ENCODE measurements at places on chromosomes 12 and 14.
A peak's percentile ranks its signal among the peaks of the same experiment; 100 is the strongest.

DNA sequence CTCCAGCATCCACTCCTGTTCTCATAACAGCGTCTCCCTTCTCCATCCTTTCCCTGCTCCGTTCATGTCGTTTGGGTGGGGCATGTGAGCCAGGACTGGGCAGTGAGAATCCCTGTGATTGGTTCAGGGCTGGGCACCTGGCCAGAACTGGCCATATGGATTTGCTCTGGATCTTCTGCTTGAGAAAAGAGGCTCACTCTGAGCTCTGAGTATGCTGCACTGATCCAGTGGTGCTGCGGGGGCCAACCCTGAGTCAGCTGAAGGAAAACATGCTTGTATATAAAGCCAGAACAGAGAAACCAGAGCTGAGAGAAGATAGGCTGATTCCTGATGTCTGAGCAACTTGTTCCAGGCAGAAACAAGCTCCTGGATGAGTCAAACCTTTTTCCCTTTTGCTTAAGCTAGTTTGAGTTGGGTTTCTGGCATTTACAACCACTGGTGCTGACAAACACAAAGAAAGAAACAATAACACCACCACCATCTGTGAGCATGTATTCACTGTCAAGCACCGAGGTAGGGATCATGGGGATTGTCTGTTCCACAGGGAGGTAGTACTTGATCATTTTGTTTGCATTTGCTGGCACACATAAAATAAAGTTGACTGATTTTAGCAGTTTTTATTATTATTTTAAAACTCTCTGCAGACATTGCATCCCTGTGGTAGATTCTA, 14.0 kb upstream of the HPD start:
- no peak overlapping the region for H3K4me3 ChIP-seq
- H3K27me3 ChIP-seq = no peaks in the 10 kb centered on the region
- H3K27ac ChIP-seq = no peak overlapping the region
- no peaks in the 10 kb centered on the region for H3K36me3 ChIP-seq
- H3K4me1 ChIP-seq = peaks cover 3% of the 10 kb centered on the region
- peak; percentile 10 for DNase-seq

DNA sequence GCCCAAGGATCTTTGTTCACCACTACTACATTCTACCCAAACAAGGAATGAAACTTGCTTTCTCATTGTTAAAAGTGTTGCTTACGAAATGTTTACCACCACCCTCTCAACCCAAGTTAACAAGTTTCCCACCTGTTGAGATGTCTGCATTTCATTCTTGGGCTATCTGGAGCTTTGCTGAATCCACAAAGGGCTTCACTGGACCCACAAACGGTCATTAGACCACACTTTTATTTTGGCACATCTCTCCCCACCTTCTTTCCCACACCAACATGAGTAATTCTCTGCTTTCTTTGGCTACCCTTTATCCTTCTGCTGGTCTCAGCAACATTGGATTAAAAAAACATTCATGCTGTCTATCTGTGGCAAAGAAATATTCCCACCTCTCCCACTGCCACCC, 78.0 kb downstream of the TMEM260 start:
- no peak for DNase-seq
- H3K36me3 ChIP-seq = no peaks in the 10 kb centered on the region
- no peak overlapping the region for H3K4me3 ChIP-seq
- H3K4me1 ChIP-seq = no peaks in the 10 kb centered on the region
- H3K27me3 ChIP-seq = no peaks in the 10 kb centered on the region
- H3K27ac ChIP-seq = no peak overlapping the region

GRCh38 chr12:124675881-124676713, 108.7 kb upstream of the NCOR2 start:
- DNase-seq = no peak
- H3K4me3 ChIP-seq = no peak overlapping the region
- no peaks in the 10 kb centered on the region for H3K27me3 ChIP-seq
- H3K4me1 ChIP-seq = no peaks in the 10 kb centered on the region
- no peaks in the 10 kb centered on the region for H3K36me3 ChIP-seq

- H3K36me3 ChIP-seq = no peaks in the 10 kb centered on the region
- no peak overlapping the region for H3K4me3 ChIP-seq
- no peak for DNase-seq
- H3K27ac ChIP-seq = no peak overlapping the region
Measured at GRCh38 chr12:47458279-47458678, 247.6 kb downstream of the RPAP3 start.

GRCh38 chr12:80655751-80656150, 51.7 kb upstream of the MYF6 start:
- H3K27ac ChIP-seq = no peak overlapping the region
- H3K4me1 ChIP-seq = no peaks in the 10 kb centered on the region
- H3K27me3 ChIP-seq = no peaks in the 10 kb centered on the region
- H3K36me3 ChIP-seq = no peaks in the 10 kb centered on the region
- H3K4me3 ChIP-seq = no peak overlapping the region
- no peak for DNase-seq

- no peak overlapping the region for H3K27ac ChIP-seq
- H3K36me3 ChIP-seq = peaks cover 1% of the 10 kb centered on the region
- no peaks in the 10 kb centered on the region for H3K4me1 ChIP-seq
- H3K4me3 ChIP-seq = no peak overlapping the region
- no peak for DNase-seq
Measured at GRCh38 chr14:49545716-49546115, 40.5 kb downstream of the RPS29 start.

DNA sequence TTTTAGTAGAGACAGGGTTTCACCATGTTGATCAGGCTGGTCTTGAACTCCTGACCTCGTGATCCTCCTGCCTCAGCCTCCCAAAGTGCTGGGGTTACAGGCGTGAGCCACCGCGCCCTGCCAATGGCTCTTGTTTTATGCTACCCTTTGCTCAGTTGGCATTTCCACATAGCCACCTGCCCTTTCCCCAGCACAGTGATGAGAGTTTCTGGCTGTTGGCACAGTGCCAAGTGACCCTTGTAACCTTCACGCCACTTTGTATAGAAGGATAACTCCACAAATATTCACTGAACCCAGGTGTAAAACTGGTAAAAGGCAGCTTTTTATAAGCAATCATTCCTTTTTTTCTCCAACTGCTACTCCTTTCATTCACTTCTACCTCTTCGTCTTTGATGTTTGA, 18.5 kb upstream of the CCDC175 start:
- no peaks in the 10 kb centered on the region for H3K4me1 ChIP-seq
- DNase-seq = no peak
- no peaks in the 10 kb centered on the region for H3K36me3 ChIP-seq

- no peak overlapping the region for H3K4me3 ChIP-seq
- H3K27ac ChIP-seq = no peak overlapping the region
- no peaks in the 10 kb centered on the region for H3K36me3 ChIP-seq
- H3K4me1 ChIP-seq = peaks cover 10% of the 10 kb centered on the region
- DNase-seq = no peak
- H3K27me3 ChIP-seq = no peaks in the 10 kb centered on the region
Measured at GRCh38 chr12:106251631-106252455, 4.0 kb upstream of the CKAP4 start.

- no peak overlapping the region for H3K4me3 ChIP-seq
- H3K27ac ChIP-seq = no peak overlapping the region
- H3K36me3 ChIP-seq = no peaks in the 10 kb centered on the region
- peaks cover 14% of the 10 kb centered on the region for H3K4me1 ChIP-seq
- DNase-seq = peak; percentile 51
Measured at GRCh38 chr12:89960011-89960507, 251.4 kb upstream of the ATP2B1 start.

GRCh38 chr12:45292486-45293195, 76.7 kb downstream of the ANO6 start:
- no peak for DNase-seq
- no peak overlapping the region for H3K4me3 ChIP-seq
- H3K27ac ChIP-seq = peak overlapping the region; percentile 9
- no peaks in the 10 kb centered on the region for H3K4me1 ChIP-seq

GRCh38 chr12:25794571-25794970, 163.9 kb upstream of the RASSF8 start:
- no peaks in the 10 kb centered on the region for H3K4me1 ChIP-seq
- no peak overlapping the region for H3K4me3 ChIP-seq
- H3K27me3 ChIP-seq = no peaks in the 10 kb centered on the region
- DNase-seq = no peak
- no peaks in the 10 kb centered on the region for H3K36me3 ChIP-seq
- no peak overlapping the region for H3K27ac ChIP-seq

- H3K4me3 ChIP-seq = no peak overlapping the region
- no peaks in the 10 kb centered on the region for H3K36me3 ChIP-seq
- H3K4me1 ChIP-seq = no peaks in the 10 kb centered on the region
- no peak overlapping the region for H3K27ac ChIP-seq
- no peak for DNase-seq
Measured at GRCh38 chr12:78888568-78888967, 24.0 kb downstream of the SYT1 start.

- H3K4me1 ChIP-seq = no peaks in the 10 kb centered on the region
- no peak overlapping the region for H3K27ac ChIP-seq
- no peak overlapping the region for H3K4me3 ChIP-seq
- DNase-seq = no peak
- no peaks in the 10 kb centered on the region for H3K36me3 ChIP-seq
Measured at GRCh38 chr14:70425354-70425753, 8.5 kb upstream of the SYNJ2BP start.

DNA sequence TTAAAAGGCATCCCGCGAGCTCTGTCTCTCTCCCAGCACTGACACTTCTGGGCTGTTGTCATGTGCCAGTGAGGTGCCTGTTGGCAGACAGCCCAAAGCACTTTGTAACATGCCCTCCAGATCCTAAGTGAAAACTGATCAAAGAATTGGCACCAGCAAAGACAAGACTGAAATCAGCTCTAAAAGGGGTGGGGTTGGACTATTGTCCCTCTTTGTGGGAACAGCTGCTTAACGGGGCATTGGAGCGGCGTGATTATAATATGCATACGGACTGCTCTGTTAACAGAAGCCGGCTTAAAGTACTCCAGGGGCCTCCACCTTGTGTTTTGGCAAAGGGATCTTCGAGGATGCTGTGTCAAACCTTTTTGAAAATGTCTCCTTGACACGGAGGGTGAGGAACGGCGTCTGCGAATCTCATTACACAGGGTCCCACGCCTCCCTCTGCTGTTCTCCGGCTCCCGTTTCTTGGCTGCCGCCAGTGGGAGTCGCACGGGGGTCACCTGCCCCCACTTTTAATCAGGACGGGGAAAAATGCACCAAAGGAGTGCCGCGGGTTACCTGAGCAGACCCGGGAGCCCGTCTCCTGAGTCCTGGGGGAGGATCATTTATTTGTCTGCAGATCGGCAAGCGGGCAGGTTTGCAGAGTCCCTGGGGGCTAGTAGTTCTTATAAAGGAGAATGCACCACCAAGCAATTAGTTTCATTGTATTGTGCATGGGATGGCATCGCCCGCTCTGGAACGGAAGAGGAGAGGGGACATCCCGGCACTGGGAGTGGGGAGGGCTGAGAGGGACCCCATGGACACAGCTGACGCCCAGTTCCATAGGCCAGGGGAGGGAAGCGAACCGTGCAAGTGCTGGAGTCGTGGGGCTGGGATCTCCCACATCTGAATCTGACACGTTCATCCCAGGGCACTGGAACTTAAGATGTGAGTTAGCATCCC, 44.3 kb downstream of the SPRING1 start:
- no peak overlapping the region for H3K4me3 ChIP-seq
- DNase-seq = no peak
- no peak overlapping the region for H3K27ac ChIP-seq
- peaks cover 8% of the 10 kb centered on the region for H3K4me1 ChIP-seq
- H3K27me3 ChIP-seq = peaks cover 40% of the 10 kb centered on the region

- peaks cover 21% of the 10 kb centered on the region for H3K4me1 ChIP-seq
- no peak for DNase-seq
- peaks cover 60% of the 10 kb centered on the region for H3K36me3 ChIP-seq
- H3K4me3 ChIP-seq = no peak overlapping the region
- no peak overlapping the region for H3K27ac ChIP-seq
Measured at GRCh38 chr12:59643550-59643949, 47.7 kb downstream of the SLC16A7 start.

DNA sequence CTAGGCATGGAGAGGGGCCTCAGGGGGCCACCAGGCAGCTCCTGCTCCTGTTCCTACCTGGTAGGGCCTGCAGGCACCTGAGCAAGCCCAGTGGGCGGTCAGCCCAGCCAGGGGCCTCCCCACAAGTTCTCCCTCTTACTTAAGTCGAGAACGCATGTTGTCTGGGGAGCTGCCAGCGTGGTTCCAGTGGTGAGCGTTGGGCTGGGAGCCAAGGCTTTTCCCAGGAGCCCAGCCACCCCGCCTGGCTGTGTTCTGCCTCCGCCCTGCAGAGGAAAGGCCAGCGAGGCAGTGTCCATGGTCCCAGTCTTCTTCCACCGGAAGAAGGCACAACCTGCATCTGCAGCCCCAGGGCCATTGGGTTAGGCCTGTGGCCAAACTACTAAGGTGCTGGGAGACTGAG, 1.4 kb downstream of the C14orf180 start:
- no peak for DNase-seq
- no peaks in the 10 kb centered on the region for H3K36me3 ChIP-seq
- H3K27me3 ChIP-seq = no peaks in the 10 kb centered on the region
- H3K4me1 ChIP-seq = no peaks in the 10 kb centered on the region
- H3K27ac ChIP-seq = no peak overlapping the region

- no peaks in the 10 kb centered on the region for H3K27me3 ChIP-seq
- H3K27ac ChIP-seq = no peak overlapping the region
- H3K4me3 ChIP-seq = no peak overlapping the region
- peaks cover 23% of the 10 kb centered on the region for H3K4me1 ChIP-seq
Measured at GRCh38 chr14:73426877-73427276, 31.5 kb downstream of the NUMB start.

DNA sequence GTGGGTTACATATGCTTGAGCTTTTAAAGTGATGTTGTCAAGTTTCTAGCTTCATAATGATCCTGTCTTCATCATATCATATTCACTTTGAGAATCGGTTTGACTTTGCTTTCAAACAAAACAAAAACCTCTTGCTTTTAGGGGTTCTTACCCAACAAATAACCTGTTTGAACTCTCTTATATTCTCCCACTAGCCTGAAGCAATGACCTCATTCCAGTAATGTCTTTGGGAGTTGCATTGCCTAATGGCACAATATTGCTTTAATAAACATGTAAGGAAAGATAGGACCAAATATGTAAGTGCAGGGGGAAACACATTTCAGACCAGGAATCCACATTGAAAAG, 27.7 kb downstream of the WBP11 start:
- peak overlapping the region; percentile 94 for H3K27ac ChIP-seq
- DNase-seq = no peak
- peak overlapping the region; percentile 95 for H3K4me3 ChIP-seq
- peaks cover 36% of the 10 kb centered on the region for H3K4me1 ChIP-seq
- H3K27me3 ChIP-seq = no peaks in the 10 kb centered on the region

DNA sequence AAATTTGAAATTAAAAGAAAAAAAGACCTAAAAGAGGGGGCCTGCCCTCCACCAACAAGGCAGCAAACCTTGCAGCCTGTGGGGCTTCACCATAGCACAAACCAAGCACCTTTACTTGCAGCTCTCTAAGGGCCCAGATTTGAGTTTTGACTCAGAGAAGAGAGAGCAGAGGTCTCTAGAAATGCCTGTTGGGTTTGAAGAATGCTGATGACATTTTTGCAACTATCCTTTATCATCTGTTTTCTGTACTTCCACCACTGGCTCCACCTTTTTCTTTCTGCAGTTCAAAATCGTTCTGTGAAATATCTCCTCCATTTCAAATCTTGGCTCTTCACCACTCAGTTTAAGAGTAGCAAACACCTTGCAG, 83.8 kb upstream of the HMGA2 start:
- H3K4me1 ChIP-seq = peaks cover 11% of the 10 kb centered on the region
- no peaks in the 10 kb centered on the region for H3K36me3 ChIP-seq
- no peak for DNase-seq
- H3K4me3 ChIP-seq = peak overlapping the region; percentile 62
- no peak overlapping the region for H3K27ac ChIP-seq
